Myocyte (in vitro differentiated cells): ENCODE measurements at places on chromosomes 4 and X.

DNA sequence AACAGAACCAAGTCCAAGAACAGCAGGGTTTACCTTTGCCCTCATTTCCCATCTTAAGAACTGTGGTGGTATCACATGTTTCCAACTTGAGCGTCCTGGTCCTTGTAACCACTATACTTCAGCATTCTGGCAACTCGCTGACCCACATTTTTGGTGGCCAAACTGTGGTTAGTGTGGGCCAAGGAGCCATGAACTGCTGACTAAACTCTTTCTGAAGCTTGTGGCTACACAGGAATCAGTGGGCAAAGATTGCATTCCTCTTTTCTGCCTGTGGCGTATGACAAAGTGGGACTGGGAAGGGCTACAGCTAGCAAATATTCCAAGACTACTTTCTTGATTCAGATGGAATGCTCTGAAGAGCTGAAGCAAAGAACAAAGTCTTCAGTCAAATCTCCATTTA, 106.3 kb upstream of the MID1 start:
- peak; percentile 93 for DNase-seq

DNA sequence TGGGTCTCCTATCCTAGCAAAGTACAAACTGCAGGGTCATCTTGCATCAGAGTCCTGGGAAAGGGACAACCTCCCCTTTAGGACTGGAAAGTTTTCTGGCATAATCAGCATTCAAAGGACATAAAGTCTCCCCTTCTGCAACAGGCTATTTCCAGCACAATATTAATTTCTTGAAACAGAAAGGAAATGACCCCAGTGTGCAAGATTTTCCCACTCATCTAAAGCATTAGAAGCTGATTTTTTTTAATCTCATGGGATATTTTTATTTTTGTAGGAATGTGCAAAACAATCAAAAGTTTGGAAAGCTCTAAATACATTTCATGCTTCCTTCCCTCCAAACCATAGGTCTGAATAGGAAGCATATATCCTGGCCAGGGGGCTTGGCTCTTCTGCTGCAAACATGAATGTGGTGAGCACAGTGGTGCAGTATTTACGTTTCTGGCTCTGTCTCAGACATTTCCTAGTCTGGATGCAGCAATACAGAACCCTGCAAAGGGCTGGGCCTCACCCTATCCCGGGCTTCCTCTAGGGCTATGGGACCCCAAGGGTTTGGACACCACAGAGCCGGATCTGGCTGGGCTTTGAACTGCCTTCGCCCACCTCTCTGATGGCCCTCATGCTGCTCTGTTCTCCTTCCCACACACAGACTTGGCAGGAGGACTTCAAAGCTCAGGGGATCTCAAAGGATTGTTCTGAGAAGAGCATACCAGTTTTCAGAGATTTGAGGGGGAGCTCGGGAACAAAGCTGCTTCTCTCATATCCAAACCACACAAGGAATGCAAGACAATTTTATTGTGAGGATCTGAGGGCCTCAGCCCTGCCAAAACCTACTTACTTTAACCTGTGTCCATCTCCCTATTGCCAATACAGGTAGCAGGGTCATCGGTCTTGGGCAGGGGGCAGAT, 64.9 kb downstream of the POLR2B start:
- DNase-seq = peak; percentile 76

DNA sequence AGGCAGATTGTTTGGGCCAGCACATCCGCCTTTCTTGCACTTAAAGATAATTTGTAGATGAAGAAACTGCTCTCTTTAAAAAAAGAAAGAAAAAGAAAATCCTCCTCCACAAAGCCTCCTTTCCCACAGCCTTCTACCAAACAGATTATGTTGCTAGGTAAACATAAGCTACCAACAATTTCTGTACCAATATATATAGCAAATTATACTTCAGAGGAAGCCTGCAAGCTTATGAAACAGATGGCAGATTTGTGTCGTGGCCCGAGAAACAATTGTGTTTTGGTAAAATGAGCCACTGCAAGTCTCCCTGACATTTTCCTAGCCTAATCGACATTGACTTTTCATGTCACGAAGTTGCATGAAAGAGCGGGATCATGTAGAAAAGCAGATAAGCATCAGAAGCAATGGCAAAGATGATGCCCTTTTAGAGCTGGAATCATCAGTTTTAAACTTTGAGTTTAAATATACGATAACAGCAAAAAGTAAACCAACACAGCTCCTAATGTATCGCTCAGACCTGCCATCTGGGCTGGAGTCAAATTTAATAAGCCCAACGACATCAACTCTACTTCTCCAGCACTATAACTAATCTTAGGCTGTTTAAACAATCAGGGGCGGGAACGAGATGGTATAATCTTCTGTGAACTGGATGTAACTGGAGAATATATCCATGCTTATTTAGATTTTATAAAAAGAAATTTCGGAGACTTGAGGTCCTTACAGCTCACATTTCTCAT, 94.9 kb upstream of the PLAC1 start:
- DNase-seq = no peak

- DNase-seq = no peak
Measured at GRCh38 chr4:90503677-90504076, 376.5 kb downstream of the CCSER1 start.

GRCh38 chrX:96591421-96591820, 93.2 kb upstream of the DIAPH2 start:
- no peak for DNase-seq

DNA sequence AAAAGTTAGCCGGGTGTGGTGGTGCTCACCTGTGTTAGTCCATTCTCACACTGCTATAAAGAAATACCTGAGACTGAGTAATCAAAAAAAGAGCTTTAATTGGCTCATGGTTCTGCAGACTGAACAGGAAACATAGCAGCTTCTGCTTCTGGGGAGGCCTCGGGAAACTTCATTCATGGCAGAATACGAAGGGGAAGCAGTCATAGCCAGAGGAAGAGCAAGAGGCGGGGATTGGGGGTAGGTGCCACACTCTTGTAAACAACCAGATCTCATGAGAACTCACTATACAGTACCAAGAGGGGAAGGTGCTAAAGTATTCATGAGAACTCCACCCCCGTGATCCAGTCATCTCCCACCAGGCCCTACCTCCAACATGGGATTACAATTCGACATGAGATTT, 64.1 kb downstream of the BEND4 start:
- no peak for DNase-seq

- no peak for DNase-seq
Measured at GRCh38 chr4:8906668-8906970, 35.0 kb upstream of the HMX1 start.

DNA sequence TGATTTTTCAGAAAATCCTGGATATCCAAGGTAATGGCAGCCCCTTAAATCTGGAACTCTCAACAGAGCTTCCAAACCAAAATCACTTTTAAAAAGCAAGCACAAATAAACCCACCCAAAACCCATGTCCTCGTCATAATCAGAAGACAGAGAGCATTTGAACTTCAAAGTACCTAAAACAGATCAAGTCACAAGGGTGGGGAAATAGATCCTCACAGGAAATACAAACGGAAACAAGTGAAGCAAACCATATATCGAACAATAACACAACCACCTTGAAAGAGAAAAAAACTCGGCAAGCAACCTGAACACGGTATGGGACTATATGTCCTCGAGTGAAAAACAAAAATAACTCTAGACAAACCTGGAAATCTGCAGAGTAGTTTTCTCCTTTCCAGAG, 15.9 kb upstream of the CCNQ start:
- DNase-seq = no peak

DNA sequence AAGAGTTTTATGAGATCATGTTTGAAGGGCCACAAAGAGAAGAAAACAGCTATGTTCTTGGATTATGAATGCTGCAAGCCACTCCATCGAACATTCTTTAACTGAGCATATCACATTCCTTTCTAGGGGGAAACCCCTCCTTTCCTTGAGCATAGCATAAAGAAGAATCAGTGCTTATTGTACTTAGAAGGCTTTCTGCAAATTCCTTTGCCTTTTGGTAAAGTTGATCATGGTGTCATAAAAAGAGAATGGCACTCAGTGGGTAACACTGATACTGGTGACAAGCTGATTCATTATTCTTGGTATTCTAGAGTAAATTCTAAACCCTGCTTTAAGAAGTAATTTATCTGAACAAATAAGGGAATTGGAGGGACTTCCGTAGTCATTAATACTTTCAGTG, 88.5 kb upstream of the GPR34 start:
- peak; percentile 38 for DNase-seq

DNA sequence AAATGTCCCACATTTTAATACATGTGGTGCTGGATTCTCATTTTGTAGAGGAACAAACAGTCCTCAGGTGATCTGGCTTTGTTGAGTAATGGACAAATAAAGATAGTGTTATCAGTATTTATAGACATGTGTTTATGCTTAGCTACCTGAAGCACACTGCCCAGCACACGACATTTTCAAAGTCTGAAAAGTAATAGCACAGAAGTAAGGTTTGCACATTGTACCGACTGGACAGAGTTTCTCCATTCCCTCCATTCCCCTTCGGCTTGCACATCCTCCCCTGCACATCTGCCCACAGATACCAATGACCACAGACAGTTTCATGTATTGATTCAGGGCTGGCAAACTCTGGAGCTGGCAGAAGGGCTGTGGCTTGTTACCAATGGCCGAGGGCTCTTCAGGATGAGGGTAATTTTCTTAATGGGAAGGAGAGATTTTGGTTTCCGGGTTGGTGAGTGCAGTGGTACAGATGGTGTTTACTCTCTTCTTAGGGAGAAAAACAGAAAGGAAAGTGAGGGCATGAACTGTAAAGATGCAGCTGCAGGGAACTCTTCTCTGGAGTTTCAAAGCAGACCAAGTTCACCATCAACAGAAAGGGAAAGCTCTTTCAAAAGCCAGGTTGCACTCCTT, 2.3 kb downstream of the GRPR start:
- DNase-seq = no peak

DNA sequence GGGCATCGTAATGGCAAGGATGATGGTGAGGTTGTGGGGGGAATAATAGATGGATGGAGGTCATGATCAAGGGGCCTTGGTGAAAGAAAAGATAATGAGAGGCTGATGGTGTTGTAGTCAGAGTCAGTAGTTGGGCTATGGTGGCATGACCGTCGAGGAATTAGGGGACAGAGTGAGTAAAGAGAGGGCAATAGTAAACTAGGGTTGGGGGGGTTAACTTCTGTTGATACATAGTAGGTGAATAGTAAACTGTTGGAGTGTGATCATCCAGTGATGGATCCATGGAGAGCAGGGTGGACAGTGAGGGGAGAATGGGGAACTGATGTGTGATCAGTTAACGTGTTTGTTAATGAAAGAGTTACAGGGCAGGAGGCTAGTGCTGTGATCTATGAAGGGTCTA, 920 bp downstream of the FTSJ1 start:
- DNase-seq = no peak

DNA sequence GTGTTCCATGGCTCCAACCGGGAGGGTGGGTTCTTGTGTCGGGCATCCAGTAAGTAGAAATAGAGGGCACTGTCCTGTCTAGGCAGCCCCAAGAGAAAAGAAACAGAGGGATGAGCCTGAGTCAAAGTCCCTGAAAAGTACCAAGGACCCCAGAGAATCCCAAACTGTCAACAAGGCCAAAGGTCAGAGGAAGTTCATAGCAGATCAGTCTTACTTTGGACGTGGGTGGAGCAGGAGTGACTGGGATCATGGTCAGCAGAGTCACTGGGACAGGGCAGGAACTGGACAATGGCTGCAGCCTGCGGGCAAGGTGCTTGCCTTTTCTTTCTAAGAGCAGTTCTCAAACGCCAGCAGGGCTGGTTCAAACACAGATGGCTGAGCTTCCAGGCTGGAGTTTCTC, 17.3 kb downstream of the F11 start:
- DNase-seq = no peak

DNA sequence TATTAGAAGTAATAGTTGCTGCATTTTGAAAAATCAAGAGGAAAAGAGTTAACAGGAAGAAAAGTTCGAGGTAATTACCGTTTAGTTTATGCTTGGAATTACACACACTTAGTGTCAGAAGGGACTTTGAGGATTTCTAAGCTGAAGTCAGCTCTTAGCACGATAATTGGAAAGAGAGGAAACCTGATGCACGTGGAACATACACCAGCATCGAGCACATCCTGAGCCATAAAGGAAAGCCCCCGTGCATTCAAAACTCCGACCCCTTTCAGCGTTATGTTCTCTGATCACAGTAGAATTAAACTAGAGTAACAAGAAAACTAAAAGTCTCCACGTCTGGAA, 400 bp upstream of the PAQR3 start:
- no peak for DNase-seq

DNA sequence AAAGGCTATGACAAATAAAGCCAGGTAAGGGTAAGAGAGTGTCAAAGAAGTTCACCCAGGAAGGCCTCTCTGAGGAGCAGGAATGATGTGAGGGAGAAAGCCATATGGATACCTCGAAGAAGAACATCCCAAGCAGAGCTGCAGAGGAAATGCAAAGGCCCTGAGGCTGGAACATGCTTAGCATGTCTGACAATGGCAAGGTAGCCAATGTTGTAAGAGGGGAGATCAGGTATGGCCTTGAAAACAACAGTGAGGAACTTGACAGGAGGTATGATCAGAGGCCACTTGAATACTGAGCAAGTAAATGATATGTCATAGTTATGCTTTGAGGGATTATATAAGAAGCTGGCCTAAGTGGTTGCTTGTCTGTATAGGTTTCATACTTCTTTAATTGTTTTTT, 3.8 kb downstream of the SCFD2 start:
- DNase-seq = no peak

DNA sequence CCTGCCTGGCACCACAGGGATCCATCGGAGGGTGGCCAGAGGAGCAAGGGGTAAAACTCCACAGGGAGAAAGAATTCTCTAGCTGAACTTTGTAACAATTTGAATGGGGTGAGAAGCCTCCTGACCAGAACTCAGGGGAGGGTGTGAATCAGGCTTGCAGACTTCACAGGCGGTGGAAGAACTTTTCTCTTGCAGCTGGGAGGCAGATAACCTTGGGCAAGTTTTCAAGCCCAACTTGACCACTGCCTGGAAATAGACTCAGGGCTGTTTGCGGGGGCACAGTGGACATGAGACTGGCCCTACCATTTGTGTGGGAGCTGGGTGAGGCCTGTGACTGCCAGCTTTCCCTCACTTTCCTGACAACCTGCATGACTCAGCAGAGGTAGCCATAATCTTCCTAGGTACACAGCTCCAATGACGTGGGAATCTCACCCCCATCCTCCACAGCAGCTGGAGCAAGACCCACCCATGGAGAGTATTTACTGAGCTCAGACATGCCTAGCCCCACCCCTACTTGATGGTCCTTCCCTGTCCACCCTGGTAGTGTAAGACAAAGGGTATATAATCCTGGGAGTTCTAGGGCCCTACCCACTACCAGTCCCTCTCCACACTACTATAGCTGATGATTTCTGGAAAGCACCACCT, 210.0 kb upstream of the AGTR2 start:
- DNase-seq = peak; percentile 4
